Kidney epithelial cell (primary cell): ENCODE measurements at places on chromosomes 3 and 15.

DNA sequence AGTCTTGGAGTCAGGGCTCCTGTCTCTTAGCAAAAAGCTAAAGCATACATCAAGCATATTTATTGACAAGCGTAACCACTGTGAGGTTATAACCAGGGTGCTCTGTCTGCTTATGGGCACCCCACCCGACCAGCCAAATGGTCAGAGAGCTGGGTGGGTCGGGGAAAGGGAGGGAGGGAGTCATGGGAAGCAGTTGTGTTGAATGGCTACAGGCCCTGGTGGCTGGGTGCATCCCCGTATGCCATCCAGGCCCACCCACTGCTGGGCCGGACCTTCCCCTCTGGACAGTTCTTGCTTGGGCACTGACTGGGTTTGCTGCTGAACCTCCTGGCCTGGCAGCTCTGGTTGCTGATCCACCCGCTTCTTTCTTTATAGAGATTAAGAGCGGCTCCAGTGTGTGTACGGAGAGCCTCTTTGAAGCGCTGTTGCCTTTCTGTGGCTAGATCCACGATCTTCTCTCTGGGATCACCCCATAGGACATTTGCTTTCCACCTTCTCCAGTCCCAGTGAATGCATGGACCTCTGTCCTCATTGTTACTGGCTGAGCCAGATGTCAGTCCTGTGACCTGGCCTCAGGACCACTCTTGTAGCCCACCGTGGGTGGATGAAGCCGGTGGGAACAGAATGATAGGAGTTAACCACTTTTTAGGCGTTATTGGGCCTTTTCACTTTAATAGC is 59.6 kb downstream of the SMAD3 start:
- DNase-seq: no peak

DNA sequence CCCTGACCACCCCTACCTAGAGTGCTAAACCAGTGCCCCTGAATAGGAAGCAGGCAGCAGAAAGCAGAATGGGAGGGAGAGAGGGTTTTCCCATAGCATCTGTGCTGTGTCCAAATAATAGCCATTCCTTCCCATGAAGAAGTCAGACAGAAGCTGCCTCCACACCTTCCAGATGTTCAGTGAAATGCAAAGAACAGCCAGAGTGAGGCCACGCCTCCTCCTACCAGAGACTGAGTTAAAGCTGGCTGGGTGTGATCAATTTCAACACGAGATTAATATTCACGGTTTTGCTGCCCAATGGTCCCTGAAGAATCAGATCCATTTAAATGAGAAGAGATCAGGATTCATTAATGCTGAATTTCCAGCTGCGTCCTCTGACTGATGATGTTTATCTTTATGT is 111.8 kb downstream of the SRGAP3 start:
- DNase-seq: no peak

DNA sequence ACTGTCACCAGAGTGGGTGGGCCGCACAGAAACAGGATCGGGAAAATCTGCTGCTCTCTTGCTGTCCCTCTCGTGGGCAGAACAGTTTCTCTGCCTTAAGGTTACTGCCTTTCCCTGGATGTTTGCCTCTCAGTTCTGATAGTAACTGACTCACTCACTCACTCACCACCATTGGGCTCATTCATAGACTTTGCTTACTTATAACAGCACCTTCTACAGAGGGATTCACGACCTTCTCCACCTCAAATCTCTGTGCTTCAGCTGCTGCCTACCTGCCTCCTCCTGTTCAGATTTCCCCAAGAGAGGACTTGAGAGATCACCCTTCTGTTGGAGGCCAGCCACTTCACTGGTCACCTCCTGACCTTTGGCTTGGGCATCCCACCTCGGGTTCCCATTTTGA is 147.7 kb upstream of the ICE2 start:
- no peak for DNase-seq

DNA sequence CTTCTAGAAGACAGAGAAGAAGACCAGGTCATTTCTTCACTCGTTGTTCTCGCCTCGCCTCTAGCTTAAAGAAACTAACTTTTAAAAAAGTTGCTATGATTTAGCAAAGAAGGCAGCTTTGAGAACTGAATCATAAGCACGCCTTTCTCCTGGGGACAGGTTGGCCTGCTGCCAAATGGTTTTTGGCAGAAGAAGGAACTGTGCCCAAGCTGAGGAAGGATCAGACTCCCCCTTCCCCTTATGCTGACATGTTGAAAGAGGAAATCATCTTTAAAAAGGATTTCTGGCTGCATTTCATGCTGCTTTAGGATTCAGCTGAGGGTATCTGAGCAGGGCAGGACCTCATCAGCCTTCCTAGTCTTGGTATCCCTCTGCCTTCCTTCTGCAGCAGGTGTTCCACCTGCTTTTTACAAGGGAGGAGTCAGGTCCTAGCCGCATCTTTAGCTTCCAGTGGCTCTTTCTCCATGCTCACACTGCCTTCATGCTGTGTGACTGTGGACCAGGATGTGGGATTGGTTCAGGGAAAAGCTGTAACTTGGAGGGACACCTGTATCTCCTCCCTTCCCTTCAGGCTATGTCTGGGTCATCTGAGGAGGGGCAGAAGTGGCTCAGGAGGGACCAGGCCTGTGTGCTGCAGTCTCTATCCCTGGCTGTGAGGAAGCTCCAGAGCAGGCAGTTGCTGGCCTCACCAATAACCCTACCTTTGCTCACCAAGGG is 34.1 kb upstream of the HACD2 start:
- no peak for DNase-seq
